Bronchial epithelial cell (primary cell): ENCODE measurements at places on chromosomes 12 and 14. TPM values are rescaled to one million over a fixed set of nuclear protein-coding genes. Genes with fewer than 3 reads are reported as not detected.

The PRKD1 gene
- 0.53 and 1.0 TPM in 2 replicates for total RNA-seq

DNA sequence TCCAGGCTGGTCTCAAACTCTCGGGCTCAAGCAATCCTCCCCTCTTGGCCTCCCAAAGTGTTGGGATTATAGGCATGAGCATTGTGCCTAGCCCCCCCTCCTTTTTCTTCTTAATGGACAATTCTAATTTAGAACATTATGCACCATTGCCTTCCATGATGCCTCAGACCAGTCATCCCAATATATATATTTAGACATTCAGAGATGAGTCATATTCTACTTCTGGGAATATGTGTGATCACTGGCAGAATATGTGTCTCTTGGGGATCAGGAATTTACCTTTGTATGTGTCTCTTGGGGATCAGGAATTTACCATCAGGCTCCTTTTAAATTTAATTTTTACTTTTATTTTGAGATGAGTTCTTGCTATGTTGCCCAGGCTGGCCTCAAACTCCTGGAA is 7.5 kb upstream of the CCDC177 start:
- DNase-seq: peak; percentile 63

- DNase-seq: peak; percentile 61
Observed at GRCh38 chr14:64692189-64692985, 11.8 kb upstream of the PLEKHG3 start.

DNA sequence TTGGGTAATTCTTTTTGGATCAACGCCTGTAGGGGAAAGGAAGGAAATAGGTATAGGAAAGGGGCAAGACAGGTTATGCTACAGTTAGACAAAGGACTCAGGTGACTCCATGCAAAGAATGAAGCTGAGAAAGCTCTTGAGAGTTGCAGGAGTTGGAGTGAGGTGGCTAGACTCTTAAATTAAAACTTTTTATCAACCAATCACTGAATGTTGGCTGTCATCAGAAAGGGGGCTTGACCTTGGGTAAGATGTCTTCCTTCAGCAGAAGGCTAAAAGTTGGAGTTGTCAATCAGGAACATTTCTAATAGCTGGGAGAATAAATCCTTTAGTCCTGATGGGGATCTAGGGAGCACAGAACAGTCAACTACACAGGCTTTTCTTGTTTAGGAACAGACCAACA is 595.4 kb downstream of the SLC16A7 start:
- DNase-seq: no peak

- no peak for DNase-seq
Observed at GRCh38 chr14:98907271-98907670, 364.7 kb downstream of the BCL11B start.

- DNase-seq: peak; percentile 44
Observed at GRCh38 chr12:31362759-31363415, 36.9 kb upstream of the SINHCAF start.
